ENCODE measurements at places on chromosomes 1 and 21.

DNA sequence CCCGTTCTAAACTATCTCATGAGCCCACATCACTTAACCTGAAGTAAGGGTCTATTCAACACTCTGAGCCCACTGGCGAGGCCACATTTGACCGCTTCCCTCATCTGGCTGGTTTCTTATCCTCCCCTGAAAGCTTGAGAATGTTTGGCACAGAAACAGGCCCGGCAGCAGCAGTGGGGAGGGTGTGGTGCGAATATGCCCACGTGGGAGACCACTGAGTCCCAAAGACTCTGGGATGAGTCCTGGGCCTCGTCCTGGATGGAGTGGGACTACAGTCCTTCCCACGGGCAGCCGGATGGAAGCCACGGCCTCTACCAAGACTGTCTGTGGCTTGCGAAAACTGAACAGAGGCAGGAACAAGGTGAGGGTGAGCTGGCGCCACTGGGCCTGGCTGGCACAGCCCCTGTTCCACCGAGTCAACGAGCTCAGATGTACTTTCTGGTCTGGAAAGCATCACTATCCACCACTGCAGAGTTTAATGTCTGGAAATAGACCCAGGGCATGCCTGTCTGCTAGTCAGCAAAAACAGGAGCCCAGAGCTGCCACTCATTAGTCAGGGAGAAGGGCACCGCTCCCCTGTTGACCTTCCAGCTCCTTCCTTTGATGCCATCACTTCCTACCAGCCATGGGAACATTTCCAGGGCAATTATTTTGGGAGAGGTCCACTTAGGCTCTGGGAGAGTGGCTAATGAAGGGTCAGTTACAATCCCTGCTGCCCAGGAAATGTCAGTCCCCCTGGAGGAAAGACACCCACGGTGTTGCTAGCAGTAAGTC is 386.6 kb downstream of the MATN1 start:
- no peak for DNase-seq

- no peak for DNase-seq
These were observed 48.8 kb downstream of the H3-3A start for GRCh38 chr1:226111098-226111882.

DNA sequence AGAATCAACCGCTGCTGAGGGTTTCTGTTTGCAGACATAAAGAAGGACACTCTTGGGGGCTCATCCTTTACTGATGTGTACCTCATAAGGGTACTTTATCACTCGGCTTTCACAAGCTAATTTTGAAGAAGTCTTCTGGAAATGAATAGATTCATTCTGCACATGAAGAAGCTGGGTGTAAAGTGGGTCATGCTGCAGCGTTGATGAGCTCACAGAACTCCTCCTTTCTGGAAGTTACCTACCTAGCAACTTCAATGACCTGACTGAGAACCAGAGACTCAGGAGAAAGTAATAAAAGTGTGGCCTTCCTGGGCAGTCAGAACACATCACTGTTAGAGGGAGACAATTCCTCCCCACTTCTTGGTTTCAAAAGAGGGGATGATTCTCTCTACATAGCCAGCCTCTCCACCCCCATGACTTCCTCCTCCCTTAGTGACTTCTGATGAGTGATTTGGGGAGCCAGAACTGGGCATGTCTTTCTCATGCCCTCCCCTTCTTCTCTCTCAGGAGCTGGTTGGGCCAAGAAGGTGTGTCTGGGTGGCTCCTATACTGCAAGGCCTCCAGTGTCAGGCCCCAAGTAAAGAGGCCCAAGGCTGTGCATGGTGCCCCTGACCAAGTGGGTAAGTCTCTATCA is 27.0 kb downstream of the PCNX2 start:
- no peak for DNase-seq

GRCh38 chr1:14403961-14404645 is 194.4 kb upstream of the KAZN start:
- DNase-seq, result no peak

DNA sequence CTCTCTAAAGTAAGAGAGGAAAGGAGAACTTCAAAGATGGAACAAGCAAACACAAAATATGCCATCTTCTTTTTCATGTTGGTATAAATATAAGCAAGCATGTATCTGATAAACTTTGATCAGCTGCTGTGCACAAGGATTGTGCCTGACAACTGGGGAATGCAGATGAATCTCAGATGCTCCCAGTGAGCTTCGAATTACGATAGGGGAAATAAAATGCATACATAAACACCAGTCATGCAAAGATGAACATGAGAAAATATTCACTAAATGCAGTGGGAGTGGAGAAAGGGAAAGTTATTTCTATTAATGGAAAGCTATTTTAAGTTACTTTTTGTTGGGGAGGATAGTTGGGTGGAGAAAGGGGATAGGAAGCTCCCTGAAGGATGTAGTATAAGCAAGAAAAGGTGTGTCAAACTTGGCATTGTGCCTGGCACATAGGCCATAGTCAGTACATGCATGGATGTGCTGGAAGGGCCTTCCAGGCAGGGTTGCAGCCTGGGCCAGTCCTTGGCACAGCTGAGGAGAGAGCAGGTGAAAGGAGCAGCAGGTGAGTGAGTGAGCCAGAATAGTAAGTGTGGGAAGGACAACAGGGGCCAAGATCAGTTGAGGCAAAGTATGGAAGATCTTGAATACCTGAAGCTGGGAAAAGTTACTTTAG is 57.8 kb upstream of the PGD start:
- no peak for DNase-seq

DNA sequence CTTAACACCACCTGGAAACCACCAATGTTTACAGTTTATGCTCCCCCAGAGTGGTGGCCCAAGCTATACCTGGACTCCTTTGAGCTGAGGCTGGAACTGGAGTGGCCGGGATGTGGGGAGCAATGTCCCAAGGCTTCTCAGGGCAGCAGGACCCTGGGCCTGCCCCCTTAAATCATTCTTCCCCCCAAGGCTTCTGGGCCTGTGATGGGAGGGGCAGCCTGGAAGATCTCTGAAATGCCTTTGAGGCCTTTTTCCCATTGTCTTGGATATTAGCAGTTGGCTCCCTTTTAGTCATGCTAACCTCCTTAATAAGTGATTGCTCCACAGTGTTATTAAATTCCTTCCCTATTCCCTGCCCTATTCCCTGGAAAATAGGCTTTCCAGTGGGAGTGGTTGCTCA is 185.8 kb downstream of the HS2ST1 start:
- DNase-seq, result no peak

- DNase-seq, result no peak
These were observed 93.1 kb downstream of the LMO4 start for GRCh38 chr1:87421809-87422208.

GRCh38 chr1:161730050-161730564 is 8.8 kb downstream of the FCRLB start:
- DNase-seq, result no peak

GRCh38 chr1:152026895-152027294 is 9.9 kb downstream of the S100A11 start:
- no peak for DNase-seq

DNA sequence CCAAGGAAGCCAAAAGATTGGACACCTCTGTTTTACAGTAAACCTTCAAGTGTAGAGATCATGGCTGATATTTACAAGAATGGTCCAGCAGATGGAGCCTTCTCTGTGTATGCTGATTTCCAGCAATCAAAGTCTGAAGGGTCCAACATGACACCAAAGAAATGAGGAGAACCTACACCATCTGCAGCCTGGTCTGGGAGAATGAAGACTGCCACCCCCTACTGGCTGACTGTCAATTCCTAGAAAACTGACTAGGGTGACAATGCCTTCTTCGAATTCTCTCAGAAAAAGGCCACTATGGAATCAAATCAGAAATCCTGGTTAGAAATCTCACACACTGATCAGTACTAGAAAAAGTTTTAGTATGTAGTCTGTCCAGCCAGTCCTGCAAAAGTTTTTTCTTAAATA is 83.3 kb downstream of the CDC42BPA start:
- no peak for DNase-seq

GRCh38 chr1:112954945-112955772 is 837 bp downstream of the SLC16A1 start:
- peak; percentile 70 for DNase-seq

DNA sequence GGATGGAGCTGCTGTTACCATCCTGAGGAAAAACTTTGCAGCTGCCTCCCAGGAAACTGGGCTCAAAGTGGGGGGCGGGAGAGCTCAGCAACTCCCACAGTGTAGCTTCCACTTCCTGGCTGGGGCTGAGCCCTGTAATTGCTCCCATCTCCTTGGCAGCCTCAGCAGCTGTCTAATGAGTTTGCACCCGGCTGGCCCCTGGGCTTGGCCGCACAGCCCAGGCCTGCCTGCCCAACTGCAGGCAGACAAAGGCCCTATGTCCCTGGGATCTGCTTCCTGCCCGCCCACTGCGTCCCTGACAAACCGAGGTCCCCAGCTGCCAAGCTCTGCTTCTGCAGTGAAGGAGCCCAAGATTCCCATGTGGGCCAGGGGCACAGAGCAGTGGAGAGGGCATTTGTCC is 30.1 kb downstream of the EDN2 start:
- DNase-seq, result no peak

DNA sequence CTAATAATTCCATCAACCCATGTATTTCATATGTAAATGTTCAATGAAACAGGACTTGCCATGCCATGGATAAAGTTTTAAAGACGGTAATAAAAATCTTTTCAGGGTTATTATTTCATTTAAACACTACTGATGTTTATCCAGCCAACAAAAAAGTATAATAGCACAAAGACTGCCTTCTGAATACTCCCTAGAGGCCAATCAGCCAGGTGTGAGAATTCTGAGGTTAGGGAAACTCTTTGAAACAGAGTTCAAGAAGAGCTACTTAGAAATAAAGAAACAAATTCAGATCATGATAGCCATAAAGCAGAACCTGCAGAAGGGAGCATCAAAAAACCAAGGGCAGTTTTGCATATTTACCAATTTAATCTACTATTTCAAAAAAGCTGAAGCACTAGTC is 48.7 kb downstream of the AKT3 start:
- DNase-seq, result no peak

DNA sequence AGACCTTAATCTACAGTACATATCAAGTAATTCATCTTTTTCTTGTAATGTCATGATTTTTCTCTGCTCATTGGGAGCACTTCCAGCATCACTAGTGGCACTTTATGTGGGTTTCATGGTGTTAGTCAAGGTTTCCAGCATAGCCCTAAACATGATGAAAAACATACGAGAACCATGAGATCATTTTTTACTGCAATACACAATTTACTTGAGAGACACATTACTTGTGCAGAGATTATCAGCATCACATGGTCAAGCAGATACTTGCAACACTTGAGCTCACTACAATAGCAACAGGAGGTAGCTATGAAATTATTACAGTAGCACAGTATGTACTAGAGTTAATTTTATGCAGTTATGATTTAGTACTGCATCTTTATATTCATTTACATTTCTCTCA is 36.4 kb downstream of the ITGB3BP start:
- DNase-seq, result no peak

- DNase-seq, result no peak
These were observed 8.1 kb upstream of the EPS15 start for GRCh38 chr1:51527144-51527543.

- no peak for DNase-seq
These were observed 853.4 kb downstream of the NCAM2 start for GRCh38 chr21:21851657-21852056.

GRCh38 chr1:76374086-76374485 is 299.5 kb downstream of the ST6GALNAC3 start:
- DNase-seq, result no peak

GRCh38 chr1:93768380-93768863 is 86.8 kb upstream of the BCAR3 start:
- no peak for DNase-seq

DNA sequence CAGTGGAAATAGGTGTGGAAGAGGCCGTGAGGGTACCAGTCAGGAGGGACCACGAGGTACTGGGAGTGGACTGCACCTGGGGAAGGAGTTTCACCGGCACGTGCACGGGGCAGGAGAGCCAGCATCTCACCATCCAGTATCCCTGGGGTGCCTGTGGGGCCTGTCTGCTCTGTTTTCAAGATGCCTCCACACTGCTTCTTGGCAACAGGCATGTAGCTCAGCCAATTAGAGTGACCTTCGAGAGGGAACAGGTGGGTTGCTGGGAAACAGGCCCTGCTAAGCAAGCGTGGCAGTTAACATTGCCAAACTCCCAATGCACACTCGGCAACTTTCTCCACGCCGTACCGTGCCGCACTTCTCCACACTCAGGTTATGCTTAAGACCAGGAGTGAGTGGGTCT is 17.7 kb downstream of the KCNC4 start:
- no peak for DNase-seq

DNA sequence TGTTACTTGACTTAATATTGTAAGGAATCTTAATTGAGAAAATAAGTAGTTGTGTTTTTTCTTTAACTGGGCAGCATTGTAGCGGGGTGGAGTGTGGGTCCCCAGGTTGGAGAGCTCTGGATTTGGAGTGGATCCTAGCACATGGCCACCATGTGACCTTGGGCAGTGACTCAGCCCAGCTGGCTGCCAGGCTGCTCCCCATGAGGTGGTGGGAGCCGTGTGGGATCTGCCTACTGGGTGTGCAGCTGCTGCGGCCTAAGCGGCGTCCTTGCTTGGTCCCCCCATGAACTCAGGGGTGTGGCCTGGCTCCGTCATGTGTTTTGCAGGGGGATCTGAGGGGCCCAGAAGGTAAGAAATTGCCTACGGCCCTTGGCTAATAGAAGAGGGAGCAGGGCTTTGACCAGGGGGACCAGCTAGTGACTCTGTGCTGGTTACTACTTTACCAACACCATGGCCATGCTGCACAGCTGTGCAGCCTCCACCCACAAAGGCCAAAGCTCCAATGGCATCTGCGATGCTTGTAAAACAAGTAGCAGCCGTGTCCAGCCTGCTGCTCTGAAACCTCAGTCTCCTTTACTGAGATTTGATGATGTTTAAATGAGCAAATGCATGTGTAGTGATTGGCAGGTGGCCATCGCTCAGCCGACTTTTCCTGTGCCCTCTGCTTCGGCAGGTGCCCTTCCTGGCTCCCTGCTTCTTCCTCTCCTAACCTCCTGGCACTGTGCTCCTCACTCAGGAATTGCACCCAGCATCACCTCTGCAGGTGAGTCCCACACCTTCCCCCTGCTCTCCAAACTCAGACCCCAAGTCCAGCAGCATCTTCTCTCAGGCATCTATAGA is 68.3 kb downstream of the ADARB1 start:
- no peak for DNase-seq

GRCh38 chr1:75520862-75521475 is 89.9 kb downstream of the SLC44A5 start:
- no peak for DNase-seq

DNA sequence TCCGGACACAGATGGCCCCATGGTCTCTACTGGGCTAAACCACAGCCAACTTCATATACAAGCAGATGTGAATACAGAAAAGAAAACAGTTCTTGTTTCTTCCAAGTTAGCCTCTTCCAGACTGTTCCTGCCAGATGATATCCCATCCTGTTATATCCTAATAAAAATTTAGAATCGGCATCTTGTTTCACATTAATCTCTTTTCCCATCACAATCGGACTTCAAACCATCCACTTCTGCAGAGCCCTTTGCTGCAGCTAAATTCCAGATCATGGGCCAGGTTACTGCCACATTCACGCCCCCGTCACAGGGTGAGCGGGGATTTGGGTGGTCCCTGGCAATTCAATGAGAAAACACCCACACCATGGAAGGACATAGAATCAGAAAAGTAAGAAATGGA is 57.2 kb downstream of the NPHP4 start:
- no peak for DNase-seq

GRCh38 chr1:160942926-160943325 is 11.7 kb downstream of the ITLN2 start:
- no peak for DNase-seq
